ENCODE measurements at places on chromosomes 1 and 21.
A peak's percentile ranks its signal among the peaks of the same experiment; 100 is the strongest.

DNA sequence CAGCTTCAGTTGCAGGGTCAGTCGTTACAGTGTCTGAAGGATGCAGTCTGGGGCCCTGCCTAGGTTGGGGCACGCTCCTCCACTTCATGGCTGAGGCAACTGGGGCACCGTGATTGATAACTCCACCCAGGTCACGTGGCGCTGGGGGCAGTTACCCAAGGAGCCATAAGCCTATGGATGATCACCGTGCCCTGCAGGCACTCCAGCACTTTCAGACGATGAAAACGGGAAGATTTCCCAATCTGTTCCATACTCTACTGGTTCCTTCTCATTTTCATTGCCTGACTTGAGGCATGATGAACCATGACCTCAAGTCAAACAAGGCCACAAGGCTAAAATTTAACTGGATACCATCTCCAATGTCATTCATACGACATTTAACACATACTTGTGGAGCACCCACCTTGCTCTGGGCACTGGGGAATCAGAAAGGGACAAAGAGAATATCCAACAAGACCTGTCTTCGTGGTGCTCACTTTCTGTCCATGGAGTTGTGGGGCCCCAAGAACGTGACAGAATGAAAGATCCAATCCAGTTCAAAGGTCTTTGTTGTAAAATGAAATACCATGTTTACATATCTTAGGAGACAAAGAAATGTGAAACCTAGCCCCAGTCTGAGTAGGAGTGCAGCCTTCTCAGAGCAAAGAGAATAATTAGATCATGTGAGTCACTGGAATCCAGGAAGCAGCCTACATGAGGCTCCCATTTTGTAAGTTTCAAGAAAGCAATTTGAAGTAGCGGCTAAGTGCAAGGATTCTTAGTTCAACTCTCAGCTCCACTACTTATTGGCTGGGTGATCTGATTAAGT lies 39.4 kb upstream of the SPOCD1 start:
- DNase-seq = no peak

- no peak for DNase-seq
Observed at GRCh38 chr1:86641318-86641717, 63.1 kb upstream of the SH3GLB1 start.

DNA sequence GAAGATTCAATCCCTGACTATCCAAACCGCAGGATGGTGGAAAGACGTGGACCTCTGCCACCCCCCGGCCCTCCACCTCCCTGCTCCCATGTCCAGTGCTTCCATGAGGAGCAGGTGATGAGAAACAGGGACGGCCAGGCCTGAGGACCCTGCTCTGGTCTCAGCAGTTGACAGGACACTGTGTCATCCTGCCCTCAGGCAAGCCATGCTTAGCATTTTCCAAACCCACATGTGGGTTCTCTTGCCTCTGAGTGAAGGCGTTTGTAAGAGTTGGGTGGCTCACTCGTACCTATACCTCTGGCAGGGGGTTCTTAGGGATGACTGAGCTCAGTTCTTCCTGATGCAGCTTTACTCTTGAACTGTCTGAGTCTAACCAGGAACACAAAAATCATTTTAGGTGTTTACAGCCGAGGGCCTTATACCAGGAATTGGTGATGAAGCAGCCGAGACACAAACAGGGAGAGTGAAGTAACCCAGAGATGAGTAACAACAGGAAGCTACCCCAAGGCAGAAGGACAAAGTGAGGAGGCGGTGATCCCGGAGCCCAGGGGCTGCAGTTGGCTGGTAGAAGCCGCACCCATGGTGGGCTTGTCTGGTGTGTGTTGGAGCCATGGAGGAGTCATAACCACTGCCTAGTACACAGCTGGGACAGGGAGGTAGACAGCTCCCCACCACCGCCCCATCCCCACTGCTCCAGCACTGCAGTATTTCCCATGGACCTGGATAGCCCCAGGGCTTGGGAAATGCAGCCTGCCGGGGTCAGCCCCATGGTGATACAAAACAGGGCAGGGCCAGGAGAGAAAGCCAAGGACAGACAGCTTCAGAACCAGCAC lies 21.4 kb downstream of the MYBPH start:
- DNase-seq = no peak

GRCh38 chr1:110428946-110429345 lies 21.5 kb upstream of the LAMTOR5 start:
- DNase-seq = no peak

DNA sequence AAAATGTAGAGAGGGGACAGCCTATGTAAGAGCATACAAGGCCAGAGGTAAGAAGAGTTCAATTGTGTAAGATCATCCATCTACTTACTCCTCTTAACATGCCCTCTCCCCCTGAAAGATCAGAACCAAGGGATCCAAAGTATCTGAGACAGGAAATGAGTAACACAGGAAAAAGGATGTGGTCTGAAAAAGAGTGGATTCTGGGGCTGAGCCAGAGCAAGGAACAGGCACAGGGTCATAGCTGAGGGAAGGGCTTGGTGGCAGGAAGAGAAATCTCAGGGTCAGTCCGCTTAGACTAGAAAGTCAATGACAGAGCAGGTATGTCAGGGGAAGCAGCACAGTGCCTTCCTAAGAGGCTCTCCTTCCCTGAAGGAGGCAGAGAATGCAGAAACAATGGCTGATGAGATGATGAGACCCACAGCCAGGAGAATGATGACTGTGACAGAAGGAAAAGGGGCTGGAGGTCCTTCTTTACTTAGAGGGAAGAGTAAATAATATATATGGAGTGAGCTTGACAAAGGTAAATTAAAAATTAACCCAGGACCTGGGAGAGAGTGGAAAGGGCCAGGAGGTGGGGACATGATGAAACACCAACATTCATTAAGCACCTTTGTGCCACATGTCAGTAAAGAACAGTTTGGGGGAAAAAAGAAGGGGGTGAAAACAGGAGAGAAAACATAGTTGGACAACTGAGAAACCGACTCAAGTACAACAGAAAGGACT lies 26.2 kb upstream of the A3GALT2 start:
- no peak for DNase-seq

- no peak for DNase-seq
Observed at GRCh38 chr1:59415286-59415850, 118.5 kb downstream of the FGGY start.

- no peak for DNase-seq
Observed at GRCh38 chr1:43284546-43285110, 753 bp downstream of the C1orf210 start.

GRCh38 chr1:59076612-59077011 lies 220.3 kb upstream of the FGGY start:
- no peak for DNase-seq

DNA sequence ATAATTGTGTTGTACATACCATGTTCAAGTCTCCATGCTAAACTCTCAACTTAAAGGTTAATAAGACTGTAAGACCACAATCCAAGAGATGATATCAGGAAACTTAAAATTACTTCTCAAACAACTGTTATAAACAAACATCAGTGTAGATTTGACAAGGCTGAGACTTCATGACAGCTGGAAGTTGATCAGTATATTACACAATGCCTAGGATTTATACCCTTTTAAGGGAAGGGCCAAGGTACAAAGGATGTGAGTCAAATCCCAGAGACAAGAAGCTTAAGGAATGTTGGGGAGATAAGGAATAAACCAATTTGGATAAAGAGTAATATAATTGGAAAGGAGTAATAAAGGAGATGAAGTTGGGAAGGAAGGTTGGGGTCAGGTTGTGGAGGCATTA lies 98.8 kb downstream of the LBR start:
- no peak for DNase-seq

DNA sequence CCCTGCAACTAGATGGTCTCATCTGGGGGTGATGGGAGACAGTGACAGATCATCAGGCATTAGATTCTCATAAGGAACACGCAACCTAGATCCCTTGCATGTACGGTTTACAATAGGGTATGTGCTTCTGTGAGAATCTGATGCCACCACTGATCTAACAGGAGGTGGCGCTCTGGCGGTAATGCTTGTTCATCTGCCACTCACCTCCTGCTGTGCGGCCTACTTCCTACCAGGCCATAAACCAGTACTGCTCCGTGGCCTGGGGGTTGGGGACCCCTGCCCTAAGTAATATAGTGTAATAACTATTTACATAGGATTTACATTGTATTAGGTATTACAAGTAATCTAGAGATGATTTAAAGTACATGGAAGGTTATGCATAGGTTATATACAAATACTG lies 134.9 kb downstream of the CLEC20A start:
- DNase-seq = no peak

DNA sequence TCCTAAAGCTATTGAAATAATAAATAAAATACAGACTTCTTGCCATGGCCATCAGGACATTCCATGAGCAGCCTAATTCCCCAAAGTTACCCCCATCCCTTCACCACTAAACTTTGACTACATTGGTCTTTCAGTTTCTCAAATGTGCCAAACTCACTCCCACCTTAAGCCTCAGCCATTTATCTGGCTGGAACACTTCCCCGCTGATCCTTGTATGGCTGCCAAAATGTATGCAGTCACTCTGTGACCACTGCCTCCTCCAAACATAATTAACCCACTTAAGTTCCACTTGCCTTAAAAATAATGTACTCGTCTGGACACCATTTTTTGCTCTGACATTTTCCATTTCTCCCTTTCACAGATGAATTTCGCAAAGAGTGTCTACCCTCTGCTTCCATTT lies 407.4 kb downstream of the NTNG1 start:
- DNase-seq = no peak

DNA sequence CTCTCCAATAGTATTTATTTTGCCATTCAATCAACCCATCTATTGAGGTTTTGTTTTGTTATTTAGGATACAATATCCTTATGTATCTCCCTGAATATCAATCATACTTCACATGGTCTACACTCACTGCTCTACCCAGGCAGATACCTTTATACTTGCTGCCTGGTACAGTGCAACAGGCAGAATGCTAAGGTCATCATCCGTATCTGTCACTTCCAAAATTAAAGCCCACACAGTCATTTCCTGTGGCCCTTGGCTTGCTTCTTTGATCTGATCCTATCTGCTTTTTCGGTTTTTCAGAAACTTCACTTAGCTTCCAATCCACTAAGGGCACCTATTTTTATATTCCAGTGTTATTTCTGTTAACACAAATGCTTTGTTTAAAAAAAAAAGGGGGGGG lies 22.3 kb upstream of the ZZZ3 start:
- DNase-seq = no peak

- no peak for DNase-seq
Observed at GRCh38 chr1:248800459-248800858, 25.3 kb downstream of the SH3BP5L start.

GRCh38 chr1:220458936-220459335 lies 69.0 kb upstream of the MARK1 start:
- DNase-seq = no peak

GRCh38 chr1:206685769-206686477 lies 1.2 kb downstream of the MAPKAPK2 start:
- peak; percentile 68 for DNase-seq

DNA sequence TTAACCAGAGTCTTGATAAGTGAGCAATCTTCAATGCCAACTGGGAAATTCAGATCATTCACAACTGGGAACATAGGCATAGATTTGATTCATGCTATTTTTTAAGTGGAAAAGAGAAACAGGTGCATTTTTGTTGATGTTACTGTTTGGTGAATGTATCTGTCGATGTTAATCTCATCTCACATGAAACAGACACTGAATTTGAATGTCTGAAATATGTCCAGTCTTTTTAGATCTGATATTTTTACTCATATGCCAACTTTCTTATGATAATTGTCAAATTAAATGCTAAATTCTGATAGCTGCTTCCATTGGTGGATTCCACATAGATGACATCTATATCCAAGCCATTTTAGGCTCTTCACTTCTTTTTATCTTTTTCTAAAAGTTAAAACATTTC lies 213.1 kb downstream of the RYR2 start:
- DNase-seq = no peak

GRCh38 chr1:30929135-30929889 lies 20.8 kb upstream of the SDC3 start:
- DNase-seq = peak; percentile 62

GRCh38 chr1:3237994-3238702 lies 169.1 kb downstream of the PRDM16 start:
- DNase-seq = no peak

DNA sequence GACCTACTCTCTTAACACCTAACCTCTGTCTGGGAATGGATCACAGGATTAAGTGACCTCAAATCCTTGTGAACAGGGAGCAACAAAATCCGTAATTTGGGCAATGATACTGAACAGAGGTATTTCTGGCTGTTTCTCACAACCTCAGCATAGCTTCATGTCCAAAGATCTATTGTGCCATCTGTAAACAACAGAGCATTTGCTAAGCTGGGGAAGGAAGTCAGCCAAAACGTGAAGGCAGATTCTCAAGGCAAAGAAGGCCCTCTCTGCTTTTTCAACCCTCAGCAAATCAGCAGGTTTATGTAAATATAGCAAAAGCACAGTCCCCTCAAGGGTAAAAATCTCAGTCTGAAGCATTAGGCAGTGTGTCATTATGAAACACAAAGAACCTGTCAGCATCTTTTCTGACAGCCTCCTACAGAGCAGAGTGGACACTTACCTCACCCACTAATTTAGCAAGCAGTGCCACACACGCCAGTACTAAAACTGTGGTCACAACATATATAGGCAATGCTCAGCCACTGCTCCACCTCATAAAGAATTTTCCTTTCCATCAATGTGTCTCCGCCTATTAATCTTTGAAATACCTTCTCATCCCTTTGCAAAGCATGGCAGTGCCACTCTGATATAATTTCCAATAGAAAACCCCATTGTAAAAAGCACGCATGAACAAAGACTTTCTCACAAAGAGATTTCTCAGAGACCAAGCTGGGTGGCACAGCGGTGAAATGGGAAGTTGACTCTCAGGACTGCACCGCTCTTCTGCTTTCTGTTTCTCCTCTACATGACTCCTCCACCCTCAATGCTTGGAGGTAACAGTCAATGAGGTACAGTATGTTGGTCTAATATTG lies 188.0 kb downstream of the RERE start:
- DNase-seq = no peak

- DNase-seq = peak; percentile 48
Observed at GRCh38 chr1:9903801-9904527, 6.1 kb downstream of the CTNNBIP1 start.

GRCh38 chr1:201766131-201766866 lies 62.7 kb upstream of the IPO9 start:
- no peak for DNase-seq

DNA sequence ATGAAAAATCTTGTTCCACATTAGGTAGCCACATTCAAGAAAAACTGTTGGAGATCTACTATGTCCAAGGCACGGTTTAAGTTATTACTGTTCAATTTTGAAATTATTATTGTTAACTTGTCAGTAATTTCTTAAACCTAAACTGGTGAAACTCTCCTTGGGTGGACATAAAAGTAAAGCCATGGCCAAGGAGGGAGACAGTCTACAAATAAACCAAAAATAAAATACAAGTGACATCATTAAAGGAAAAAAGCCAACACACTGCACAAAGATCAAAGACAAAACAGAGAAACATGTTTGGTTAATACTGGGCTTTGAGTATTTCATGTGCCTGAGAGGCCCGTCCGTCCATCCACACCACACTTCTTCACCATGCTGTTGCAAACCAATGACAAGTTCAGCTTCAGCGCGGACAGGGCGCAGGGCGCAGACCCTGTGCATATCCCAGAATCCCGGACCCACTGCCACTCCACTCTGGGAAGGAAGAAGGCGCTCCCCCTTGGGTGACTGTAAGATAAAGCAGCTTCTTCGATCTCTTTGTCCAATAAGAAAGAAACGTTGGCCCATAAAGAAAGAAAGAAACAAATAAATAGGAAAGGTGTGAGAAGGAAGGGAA lies 918 bp upstream of the RASAL2 start:
- no peak for DNase-seq

Measured in activated T-cell treated with anti-CD3 and anti-CD28 coated beads, Interleukin-2, amount 50 U/mL, for 48 hours (primary cell).